T-helper 2 cell (primary cell): ENCODE measurements at places on chromosomes 12 and 14.

DNA sequence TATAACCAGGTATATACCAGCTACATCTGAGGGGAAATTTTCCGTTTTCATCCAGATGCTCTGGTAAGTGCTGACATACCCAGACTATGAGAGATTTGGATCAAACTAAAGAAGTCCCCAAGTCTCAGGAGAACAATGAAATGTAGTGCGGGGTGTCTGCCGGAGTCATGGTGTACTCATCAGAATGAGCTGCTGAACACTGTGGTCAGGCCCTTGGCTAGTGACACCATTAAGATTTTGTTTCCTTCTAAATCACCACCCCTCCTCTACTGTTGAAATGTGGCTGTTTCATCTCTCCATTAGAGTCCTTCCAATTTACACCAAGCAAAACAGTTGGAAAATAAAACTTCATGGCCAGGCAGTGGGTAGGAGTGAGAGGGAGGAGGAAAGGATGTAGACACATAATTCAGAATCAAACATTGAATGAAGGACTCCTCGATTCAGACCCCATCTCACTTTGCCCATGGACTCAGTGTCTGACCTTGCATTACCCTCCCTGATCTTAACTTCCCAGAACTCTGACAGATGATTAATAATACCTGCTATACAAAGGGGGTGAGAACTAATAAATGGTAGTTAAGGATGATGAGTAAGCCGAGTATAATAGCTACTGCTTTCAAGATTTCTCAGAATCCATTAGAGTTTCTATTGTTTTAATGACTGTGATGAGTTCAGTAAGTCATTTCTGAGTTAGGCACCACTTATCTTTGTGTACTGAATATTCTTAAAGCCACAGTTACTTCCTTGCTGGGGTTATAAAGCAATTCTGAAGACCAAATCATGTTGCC lies 127.4 kb downstream of the CRADD start:
- DNase-seq: no peak

DNA sequence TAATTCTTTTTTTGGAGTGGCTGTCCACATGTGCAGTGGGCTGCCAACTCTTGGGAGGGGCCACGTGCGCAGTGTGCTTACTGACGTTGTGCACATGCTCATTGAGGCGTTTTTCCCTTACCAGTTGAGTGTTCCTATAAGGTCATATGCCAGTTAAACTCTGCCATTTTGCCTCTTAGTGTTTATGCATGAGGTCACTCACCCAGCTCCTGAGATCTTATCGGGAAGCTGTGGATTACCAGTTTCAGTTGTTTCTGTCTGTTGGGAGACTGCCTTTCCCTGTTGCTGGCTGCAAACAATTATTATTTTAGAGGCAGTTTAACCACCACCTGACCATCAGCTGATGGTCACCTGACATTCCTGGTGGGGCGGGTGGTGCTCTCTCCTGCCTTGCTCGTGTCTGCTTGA lies 16.1 kb upstream of the KIF21A start:
- DNase-seq: no peak

DNA sequence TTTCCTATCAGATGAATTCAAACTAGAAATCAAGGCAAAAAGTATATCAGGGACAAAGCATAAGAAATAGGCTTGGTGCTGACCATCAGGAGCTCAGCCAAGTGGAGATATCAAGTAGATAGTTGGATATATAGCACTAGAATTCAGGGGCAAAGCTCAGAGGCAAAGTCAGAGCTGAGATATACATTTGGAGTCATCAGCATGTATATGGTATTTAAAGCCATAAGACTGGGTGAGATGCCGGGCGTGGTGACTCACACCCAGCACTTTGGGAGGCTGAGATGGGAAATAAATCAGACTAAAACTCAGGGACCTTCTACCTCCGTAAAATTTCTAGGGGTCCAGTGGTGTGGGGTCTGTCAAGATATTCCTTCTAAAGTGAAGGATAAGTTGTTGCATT lies 38.9 kb upstream of the LIMA1 start:
- DNase-seq: no peak

GRCh38 chr12:50200552-50201273 lies 33.5 kb upstream of the CERS5 start:
- no peak for DNase-seq

GRCh38 chr14:71521238-71522135 lies 410.7 kb upstream of the RGS6 start:
- no peak for DNase-seq

DNA sequence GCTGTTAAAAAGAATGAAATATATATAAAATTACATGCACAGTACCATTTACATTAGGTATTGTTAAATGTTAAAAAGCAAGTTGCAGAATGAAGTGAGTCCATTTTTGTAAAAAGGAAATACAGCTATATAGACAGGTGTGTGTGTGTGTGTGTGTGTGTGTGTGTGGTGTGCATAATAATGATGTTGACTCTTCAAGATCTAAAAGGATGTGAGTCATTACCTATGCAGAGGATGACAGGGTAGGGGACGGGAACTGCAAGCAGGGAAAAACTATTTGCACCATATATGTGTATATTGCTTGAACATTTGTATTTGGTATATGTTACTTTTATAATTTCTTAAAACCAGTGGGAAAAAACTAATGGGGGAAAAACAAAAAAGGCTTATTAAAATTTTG lies 3.1 kb downstream of the C14orf39 start:
- DNase-seq: no peak

DNA sequence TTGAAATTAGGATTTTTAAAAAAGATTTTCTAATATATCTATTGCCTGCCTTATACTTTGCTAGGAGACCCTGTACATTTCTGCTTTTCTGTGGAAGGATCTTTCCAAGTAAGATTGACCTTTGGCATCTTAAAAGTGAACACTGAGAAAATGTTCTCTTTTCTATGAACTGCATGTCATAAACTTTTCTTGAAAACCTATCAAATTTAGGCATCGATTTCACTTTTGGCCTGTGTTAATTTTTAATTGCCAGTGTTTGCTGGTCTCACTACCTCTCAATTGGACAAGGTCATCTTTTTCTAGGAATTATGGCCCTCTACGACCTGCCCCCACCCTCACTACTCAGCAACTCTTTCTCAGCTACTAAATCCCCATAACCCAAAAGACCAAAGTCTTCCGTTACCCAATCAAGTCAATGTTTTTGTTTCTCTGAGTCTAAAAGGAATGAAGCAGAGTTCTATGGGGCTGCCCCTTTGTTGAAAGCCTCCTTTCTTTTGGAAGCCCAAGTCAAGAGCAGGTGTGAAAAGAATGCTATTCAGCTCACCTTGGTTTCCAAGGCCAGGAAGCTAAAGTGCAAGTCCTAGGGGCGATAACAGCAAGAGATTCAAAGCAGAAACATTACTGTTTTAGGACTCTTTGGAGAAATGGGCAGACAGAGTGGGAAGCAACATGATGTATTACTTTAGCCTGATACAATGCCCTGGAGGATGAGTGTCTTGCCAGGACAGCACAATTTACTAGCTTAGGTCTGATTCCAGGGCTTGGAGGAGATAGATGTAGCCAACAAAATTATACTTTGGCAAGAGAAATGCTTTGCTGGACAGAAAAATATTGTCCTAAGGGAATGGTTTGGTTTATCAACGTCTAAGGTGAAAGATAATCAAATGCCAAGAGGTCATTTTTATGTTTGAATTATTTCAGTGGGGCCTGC lies 55.0 kb downstream of the IGF1 start:
- no peak for DNase-seq

DNA sequence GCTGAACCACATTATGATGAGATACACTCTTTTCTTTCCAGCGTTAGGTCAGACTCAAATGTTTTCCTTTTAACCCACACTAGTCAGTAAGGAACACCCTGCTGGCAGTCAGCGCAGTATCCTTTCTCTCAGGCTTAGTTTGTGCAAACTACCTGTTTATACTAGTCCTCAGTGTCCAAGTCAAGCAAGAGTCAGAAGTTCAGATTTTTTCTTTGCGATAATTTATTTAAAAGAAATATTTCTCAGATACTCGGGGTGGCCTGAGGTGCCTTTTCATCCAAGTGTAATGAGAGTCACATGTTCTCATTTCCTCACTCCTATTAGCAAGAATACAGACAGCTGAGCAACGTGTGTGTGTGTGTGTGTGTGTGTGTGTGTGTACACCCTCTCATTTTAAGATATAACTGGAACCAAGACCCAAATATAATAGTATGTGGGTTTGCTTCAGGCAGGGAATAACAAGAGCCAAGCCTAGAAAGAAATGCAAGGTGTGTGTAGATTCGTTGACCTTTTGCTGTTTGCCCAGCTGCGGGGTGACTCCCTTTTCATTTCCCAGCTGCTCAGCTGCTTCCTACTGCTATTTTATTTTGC lies 182.7 kb downstream of the KICS2 start:
- DNase-seq: no peak

- no peak for DNase-seq
These were observed 751 bp downstream of the GDF11 start for GRCh38 chr12:55743406-55744339.

- no peak for DNase-seq
These were observed 124.5 kb downstream of the ANO4 start for GRCh38 chr12:100919116-100919515.

DNA sequence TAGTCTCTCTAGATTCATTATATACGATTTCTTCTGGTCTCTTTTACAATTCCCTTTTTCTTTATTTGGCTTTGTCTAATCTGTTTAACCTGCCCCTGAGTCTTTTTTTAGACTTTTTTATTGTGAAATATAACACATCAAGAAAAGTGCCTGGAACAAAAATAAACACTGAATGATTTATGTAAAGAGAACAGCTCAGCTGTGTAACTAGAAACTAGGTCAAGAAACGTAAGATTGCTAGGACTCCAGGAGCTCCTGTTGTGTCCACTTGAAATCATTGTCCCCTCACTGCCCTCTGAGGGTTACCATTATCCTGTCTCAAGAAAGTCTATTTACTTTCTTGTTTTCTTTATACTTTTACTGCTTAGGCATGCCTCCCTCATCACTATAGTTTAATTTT lies 23.1 kb downstream of the EXD2 start:
- no peak for DNase-seq

DNA sequence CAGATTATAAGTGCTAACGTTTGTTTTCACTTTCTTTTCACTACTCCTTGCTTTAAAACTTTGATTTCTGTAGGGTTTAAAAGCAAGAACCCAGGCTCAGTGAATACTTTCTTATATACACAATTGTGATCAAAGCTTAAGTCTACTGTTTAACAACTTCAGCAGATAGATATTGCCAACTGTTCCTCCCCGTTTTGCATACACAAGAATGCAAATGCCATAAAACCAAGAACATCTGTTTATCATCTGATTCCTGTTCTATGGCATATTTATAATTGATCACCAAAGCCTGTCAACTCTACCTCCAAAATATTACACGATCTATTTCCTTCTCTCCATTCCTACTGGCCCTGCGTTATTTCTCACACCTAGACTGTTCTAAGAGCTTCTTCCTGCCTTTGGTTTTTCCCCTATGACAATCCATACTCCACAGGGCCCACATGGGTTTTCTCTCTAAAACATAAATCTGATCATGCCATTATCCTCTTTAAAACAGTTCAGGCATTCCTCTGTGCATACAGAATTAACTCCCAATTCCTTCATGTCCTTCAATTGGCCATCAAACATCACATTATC lies 15.9 kb downstream of the MED13L start:
- DNase-seq: no peak

DNA sequence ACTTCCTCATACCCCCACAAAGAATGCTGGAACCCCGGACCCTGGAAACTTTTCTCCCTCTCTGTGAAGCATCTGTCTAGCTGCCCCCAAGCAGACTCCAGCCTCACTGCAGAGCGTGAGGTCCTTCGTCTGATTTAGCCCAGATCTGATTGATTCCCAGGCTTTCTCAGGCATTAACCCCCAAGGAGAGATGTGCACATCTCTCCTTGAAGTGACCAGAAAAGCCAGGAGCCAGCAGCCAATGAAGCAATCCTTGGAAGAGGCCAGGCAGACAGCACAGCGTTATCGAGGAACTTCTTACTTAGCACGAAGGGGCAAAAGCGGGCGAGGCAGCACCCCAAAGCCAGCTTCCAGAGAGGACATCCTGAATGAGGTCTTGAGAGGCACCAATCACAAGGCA lies 100.7 kb downstream of the ZFP36L1 start:
- no peak for DNase-seq

- no peak for DNase-seq
These were observed 134.4 kb downstream of the KITLG start for GRCh38 chr12:88445705-88446394.

DNA sequence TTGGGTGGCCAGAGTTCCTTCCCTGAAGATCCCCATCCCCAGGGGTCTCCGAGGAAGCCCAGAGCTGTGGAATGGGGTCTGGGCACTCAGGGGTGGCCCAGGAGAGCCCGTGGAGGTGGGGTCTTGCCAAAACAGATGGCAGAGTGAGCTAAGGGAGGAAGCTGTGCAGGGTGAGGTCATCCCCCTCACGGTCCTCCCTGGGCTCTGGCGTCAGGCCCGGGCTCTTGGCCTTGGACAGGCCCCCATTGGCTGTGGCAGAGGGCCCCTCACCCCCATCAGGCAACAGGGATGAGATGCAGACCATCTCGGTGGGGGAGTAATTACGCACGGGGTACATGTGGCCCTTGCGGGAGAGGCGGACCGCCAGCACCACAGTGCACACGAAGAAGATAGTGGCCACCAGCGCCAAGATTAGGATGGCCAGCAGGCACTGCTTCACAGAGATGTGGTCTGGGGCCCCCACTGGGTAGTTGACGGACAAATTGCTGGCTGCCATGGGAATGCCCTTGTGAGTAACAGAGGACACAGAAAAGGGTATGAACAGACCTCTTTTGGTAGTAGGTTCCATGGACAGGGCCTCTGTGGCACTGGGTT lies 10.7 kb downstream of the SELPLG start:
- no peak for DNase-seq

- DNase-seq: no peak
These were observed 51.0 kb downstream of the NFKBIA start for GRCh38 chr14:35353409-35354172.

GRCh38 chr14:37122919-37123639 lies 49.3 kb downstream of the SLC25A21 start:
- DNase-seq: no peak

DNA sequence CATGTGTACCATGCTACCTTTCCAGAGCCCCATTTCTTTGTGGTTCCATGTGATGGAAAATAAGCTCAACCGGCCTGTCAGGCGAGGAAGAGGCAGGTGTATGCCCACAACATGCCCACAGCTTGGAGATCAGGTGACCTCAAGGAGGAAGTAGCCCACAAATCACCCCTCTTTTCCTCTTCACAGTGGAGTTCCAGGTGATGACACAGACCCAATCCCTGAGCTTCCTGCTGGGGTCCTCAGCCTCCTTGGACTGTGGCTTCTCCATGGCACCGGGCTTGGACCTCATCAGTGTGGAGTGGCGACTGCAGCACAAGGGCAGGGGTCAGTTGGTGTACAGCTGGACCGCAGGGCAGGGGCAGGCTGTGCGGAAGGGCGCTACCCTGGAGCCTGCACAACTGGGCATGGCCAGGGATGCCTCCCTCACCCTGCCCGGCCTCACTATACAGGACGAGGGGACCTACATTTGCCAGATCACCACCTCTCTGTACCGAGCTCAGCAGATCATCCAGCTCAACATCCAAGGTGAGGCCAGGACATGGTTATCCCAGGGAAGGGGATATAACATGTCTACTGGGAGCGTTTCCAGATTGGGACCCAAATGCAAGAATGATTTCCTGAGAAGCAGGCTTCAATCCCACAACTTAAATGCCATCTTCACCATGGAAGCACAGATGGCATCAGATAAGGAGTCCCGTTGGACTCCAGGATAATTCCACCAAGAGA lies 5.5 kb downstream of the TAPBPL start:
- DNase-seq: no peak
